Cerebellar nuclear complex (tissue), 1 donor: ENCODE measurements at places on chromosomes 11 and 22.

DNA sequence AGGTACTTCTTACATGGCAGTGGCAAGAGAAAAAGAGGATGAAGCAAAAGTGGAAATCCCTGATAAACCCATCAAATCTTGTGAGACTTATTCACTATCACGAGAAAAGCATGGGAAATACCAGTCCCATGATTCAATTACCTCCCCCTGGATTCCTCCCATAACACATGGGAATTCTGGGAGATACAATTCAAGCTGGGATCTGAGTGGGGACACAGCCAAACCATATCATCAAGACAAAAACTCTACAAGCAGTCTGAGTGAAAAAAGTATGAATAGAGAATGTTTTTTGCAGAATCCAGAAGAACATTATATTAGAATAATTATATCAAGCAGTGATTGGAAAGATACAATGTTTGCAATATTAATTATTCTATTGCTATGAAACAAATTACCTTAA is 893.7 kb downstream of the FAM181B start:
- DNase-seq: no peak

DNA sequence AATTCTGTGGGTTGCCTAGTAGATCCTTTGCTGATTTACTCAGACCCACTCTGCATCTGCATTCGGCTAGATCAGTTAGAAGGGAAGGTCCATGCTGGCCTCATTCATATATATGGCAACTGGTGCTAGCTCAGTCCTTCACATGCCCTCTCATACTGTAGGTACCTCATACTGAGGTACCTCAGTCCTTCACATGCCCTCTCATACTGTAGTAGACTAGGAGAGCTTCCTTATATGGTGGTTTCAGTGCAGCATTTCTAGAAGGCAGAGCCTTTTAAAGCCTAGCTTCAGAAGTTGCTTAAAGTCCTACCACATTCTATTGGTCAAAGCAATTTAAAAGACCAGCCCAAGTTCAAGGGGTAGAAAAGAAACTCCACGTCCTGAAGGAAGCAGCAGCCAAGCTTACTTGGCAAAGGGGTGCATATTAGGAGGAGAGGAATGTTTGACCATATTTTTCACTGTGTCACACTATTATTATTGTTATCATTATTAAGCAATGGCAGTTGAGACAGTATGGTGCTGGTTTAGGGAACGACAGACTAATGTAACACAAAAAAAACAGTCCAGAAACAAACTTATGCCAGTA is 356.4 kb downstream of the DYNC2H1 start:
- no peak for DNase-seq

DNA sequence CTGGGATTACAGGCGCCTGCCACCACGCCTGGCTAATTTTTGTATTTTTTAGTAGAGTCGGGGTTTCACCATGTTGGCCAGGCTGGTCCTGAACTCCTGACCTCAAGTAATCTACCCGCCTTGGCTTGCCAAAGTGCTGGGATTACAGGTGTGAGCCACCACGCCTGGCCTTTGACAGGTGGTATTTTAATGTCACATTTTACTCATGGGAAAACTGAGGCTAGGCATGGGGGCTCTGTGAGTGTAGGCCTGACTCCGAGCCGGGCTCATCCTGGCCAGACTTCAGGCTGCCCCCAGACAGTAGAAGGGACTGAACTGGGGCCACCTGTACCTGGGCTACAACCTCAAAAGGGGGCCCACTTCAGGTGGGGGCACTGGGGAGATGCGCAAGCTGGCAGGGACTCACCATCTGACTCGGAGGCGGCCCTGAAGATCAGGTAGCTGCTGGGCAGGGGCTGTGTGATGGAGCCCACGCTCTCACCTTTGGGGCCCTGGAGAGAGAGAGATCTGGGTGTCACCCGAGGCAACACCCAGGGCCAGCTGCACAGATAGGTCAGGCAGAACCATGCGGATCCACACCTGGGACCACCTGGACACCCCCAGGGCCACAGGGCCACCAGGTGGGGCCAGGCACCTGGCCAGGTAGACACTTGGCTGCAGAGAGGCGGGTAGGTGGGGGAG is 45.8 kb downstream of the OSBPL5 start:
- no peak for DNase-seq

DNA sequence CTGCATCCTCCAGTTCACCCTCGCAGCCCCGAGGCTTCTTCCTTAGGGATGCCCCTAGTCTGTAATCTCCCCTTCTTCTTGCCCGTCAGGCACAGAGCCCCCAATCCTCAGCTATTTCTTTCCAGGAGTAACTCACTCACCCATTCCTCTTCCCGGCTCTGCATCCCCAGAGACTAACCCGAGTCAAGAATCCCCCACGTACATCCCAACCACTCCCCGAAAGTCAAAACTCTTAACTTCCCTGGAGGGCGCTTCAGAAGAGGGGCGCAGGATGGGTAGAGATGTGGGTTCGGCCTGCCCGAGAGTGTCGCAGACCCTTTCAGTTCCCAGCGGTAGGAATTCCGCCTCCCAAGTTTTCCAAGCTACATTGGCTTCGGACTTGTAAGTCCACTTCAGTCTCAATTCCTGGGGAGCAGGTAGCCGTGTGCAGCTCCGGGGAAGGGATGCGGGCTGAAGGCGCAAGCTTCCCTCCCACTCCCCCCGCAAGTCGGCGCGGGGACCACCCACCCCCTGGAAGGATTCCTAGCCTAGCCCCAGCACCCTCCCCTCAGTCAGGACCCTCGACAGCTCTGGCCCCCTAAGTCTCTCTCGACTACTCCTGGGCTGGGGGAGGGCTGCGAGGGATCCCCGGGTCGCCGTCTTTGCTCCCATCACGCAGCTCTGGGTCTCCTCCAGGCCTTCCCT is 871 bp downstream of the BDNF start:
- DNase-seq: no peak

GRCh38 chr22:26581633-26582168 is 8.2 kb downstream of the TPST2 start:
- DNase-seq: no peak

DNA sequence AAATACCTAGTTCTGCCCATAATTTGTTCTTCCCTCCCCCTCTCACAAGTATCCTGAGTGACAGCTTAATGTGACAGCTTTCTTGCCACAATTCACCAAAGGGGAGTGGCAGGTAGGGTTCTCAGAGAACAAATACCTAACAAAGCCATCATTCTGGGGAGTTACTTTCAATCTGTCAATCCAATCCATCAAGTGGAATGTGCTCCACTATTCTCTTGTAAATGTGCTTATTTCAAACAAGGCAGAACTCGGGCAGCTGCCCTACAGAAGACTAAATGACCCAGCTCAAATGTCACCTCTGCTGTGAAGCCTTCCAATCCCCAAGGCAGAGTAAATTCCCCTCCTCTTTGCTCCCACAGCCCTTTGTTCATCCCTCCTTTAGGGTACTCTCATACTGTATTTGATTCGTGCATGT is 27.8 kb downstream of the LGR4 start:
- no peak for DNase-seq

DNA sequence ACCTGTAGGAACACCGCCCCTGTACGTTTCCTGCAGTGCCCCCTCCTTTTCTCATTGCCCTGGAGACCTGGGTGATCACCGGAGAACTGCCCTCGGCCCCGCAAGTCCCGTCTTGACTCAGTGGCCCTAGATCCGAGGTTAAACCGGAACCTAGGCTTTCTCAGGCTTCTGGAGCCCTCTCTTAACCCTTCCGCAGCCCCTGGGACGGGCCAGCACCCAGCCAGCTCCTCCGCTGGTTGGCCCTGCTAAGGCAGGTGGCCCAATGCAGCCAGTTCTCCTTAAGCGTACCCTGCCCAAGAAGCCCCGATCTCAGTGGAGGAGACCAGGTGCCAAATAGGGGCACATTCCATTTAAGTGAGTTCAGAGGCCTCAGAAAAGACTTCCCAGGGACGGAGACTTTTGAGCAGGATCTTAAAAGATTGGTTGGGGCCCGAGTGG is 776 bp downstream of the NLRX1 start:
- no peak for DNase-seq

DNA sequence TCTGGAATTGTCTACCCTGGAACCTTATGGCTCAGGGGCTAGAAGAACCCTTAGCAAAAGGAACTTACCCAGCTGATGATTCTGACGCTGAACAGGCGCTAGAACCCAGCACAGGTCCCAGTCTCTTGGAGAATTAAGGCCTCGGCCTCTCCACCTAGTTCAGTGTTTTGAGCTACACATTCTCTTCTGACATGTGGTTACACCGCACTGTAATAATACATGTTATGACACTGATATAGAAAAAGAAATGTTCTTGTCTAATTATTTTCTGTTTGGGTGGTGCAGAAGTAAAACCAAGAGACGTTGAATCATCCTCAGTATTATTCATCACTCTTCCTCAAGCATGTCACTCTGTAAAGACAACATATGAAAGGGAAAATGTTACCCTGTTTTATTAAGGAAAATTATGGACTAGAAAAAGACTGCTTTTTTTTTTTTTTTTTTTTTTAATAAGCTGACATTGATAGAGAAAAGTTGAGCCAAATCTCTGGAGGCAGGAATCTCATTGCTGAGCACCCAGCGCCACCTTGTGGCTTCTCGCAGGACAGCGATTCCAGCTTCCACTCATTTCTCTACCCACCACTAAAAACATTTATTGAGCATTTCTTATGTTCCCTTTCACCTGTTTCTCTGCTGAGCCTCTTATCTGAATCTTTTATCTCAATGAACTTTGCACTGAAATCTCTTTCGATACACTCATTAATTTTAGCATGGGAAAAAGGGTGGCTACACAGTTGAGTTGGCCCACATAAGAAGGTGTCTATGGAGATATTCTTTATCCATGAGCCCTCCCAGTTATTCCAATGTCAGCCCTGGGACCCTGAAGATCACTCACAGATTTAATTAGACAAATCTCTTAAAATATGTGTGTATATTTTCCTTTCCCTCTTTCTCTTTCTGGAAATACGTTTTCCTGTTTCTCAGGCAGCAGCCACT is 12.6 kb upstream of the APLNR start:
- DNase-seq: no peak

GRCh38 chr11:59267736-59268475 is 55.2 kb upstream of the MPEG1 start:
- DNase-seq: no peak

DNA sequence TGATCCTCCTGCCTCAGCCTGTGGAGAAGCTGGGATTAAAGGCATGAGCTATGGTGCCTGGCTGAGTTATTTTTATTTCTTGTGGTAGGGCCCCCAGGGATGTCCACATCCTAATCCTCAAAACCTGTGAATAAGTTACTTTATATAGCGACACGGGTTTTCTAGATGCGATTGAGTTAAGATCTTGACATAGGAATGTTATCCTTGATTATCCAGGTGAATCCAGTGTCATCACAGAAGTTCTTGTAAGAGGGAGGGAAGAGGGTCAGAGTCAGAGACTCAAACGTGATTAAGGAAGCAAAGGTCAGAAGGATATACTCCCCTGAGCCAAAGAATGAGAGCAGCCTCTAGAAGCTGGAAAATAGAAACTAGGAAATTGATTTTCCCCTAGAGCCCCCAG is 117.8 kb downstream of the INSC start:
- DNase-seq: no peak

- DNase-seq: no peak
Measured at GRCh38 chr11:11806586-11806985, 35.2 kb upstream of the USP47 start.

DNA sequence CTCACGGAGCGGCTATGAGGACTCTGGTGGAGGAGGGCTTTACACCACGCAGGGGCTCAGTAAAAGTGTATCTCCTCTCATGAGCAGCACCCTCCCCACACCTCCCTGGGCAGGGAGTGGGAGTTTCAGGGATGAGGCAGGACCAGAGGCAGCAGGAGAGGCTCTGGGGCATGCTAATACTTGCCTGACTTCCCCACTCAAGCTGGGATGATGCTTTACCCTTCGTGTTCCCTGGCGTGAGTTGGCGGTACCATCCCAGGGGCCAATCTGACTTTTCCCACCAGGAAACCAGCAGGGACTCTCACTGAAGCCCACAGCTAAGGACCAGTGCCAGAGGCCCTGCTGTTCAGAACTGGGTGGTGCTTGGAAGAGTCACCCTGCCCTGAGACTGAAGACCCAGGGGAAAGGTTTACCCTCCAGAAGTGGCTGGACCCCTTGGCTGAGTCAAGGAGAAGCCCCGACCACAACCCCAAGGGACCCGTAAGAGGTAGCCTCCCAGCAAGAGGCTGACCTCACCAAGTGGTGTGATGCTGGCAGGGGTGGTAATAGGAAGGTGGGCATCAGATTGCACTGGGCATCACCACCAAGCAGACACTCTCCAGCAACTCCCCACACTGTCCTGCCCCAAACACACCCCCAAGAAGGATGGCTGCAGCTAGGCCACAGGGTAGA is 65.6 kb downstream of the THAP12 start:
- no peak for DNase-seq

DNA sequence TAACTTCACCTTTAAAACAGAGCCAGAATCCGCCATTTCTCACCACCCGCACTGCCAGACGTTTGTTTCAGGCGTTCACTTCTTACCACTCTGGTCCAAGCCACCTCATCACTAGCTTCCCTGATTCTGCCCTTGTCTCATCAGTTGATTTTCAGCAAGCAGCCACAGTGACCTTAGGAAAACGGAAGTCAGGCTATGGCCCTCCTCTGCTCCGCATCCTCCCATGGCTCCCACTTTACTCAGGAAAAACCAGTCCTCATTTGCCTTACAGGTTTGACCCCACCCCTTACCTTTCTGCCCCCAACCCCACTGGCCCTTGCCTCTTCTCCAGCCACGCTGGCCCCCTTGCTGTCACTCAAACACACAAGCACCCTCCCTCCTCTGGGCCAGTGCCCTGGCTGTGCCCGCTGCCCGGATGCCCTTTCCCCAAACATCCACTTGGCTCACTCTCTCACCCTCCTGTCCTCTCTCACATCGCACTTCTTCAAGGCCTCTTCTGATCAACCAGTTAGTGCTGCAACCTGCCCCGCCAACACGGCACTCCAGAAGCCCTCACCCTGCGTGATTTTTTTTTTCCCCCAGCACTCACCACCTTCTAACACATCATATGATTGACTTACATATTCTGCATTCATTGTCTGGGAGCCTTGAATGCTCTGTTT is 18.9 kb downstream of the TPST2 start:
- no peak for DNase-seq

DNA sequence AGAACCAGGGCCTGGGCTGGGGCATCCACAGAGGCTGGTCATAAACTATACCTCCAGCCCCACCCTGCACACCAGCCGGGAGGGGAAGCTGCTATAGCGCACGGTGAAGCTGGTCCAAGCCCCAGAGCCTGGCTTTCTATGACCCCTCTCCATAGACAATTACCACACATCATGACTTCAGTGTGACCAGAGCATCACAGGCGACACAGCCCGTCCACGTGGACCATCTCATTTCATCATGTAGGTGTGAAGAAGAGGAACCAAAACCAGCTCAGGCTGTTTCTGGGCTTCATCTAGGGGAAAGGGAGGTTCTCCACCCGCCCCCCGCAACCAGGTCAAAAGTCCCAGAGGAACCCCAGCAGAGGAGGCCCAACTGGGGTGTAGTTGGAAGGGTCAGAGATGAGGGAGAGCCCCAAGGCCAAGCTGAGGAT is 3.0 kb downstream of the CXCR5 start:
- DNase-seq: no peak

GRCh38 chr11:102139081-102139498 is 28.8 kb downstream of the YAP1 start:
- DNase-seq: no peak

GRCh38 chr11:76234416-76235232 is 28.3 kb upstream of the WNT11 start:
- peak; percentile 45 for DNase-seq

GRCh38 chr11:19889531-19889930 is 176.9 kb downstream of the NAV2 start:
- DNase-seq: no peak

GRCh38 chr22:49243965-49244364 is 583.7 kb downstream of the BRD1 start:
- no peak for DNase-seq
